Iris pigment epithelial cell (primary cell): ENCODE measurements at places on chromosomes 6 and 20.
A peak's percentile ranks its signal among the peaks of the same experiment; 100 is the strongest.

- DNase-seq, result peak; percentile 76
Observed at GRCh38 chr6:27752038-27752885, 159.9 kb downstream of the OR2B2 start.

- no peak for DNase-seq
Observed at GRCh38 chr6:143677577-143677890, 231 bp upstream of the PHACTR2 start.

DNA sequence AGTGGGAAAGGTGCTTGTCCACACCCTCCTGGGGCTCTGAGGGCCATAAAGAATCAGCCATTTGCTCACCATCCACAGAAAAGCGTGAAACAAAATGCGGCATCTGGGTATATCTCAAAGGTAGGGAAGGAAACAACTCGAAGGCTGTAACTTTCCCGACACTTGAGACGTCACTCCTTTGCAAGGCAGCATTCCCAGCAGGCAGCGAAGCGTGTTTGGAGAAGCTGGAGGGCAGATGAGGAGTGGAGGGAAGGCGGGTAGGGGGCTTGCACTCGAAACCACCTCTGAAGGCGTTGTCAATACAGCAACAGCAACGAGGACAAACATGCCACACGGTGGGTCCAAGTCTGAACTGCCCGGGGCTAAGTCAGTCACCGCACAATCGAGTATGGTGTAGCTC, 98.4 kb downstream of the FOXC1 start:
- DNase-seq, result no peak

DNA sequence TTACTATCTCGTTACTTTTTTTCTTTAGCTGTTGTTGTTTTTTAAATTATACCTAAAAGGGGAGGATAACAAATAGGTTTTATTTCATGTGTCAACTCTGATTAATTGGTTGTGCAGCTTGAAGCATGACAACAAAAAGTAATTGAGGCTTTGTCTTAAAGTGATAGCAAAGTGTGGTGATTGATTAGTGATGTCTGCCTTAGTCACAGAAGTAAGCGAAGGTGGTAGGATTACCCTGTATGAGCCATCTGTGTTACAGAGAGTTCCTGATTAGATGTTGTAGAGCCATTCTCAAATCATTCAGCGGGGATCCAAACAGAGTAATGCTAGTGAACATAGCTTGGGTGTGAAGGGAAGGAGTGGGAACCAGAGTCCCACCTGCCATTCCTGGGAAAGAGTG, 14.4 kb upstream of the MRPS10 start:
- no peak for DNase-seq

DNA sequence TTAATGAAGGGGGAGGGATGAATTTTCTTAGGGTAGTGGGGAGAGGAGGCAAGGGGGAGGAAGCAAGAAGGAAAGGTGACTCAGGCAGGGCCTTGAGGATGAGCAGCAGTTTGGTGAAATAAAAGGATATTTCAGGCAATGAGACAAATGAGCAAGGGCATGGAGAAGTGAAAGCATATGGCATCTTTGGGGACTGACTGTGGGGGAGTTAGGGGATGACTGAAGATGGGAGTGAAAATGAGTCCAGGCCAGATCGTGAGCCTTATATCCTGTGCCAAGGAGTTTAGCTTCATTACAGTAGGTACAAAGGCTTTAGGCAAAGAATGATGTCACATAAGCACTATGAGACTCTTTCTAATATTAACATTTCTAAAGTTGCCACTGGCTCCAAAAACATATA, 51.9 kb downstream of the ILRUN start:
- DNase-seq, result peak; percentile 17

- DNase-seq, result no peak
Observed at GRCh38 chr6:3490625-3490980, 33.8 kb upstream of the SLC22A23 start.

GRCh38 chr20:38985603-38986170, 23.5 kb downstream of the DHX35 start:
- peak; percentile 74 for DNase-seq

GRCh38 chr6:11710311-11710761, 68.3 kb downstream of the ADTRP start:
- peak; percentile 9 for DNase-seq

- peak; percentile 62 for DNase-seq
Observed at GRCh38 chr6:26097268-26097875, 10.1 kb downstream of the HFE start.

DNA sequence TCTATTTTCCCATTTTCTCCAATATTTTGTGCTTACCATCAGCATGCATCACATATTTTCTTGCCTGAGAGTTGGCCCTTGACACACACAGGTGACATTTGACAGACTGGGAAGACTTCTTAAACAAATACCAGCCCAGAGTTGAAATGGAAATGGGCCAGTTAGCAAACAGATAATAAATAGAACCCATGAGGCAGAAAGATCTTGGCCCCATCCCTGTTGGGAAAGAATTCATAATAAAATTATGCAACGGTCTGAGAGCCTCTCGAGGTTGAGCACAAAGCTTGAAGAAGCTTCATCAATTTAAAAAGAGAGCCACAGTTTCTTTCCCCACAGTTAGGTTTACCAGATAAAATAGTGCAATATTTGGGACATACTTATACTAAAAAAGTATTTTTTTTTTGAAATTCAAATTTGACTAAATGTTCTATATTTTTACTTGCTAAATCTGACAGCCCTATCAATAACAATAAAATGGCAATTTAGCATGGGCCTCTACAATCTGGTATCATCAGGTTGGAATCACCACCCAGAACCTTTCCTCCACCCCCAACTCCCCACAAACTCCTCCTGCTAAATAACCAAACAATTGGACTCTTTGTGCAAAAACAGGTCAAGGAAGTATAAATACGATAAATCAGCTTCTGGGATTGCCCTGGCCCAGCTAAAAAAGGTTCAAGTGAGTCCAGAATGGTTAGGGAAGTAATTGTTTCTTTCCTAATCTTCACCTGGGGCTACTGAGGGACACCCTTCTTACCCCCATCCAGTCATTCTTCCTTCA, 129.8 kb downstream of the CD164 start:
- DNase-seq, result no peak

- peak; percentile 60 for DNase-seq
Observed at GRCh38 chr6:136037876-136038460, 186.5 kb downstream of the PDE7B start.

DNA sequence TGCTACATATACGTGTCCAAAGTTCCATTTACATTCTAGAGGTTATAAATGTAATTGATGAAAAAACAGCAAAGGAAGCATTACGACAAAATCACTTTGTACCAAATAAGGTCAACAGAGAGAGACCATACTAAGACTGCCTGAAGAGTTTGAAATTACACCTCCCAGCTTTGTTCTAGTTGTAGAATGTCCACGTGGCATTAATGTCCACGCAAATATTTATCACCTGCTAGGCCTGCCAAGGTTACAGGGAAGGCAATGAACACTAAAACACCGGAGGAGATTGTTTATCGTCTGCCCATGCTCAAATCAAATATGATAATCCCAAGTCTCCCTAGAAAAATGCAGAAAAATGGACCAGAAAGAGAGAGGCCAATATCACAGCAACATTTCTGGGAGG, 6.2 kb downstream of the RALGAPA2 start:
- no peak for DNase-seq

GRCh38 chr20:17530153-17530552, 1.0 kb downstream of the BFSP1 start:
- DNase-seq, result no peak

- no peak for DNase-seq
Observed at GRCh38 chr6:7254980-7255835, 57.8 kb downstream of the SSR1 start.

GRCh38 chr6:95230071-95230740, 347.1 kb upstream of the MANEA start:
- DNase-seq, result peak; percentile 60

GRCh38 chr6:30682143-30683117, 4.0 kb downstream of the PPP1R18 start:
- DNase-seq, result peak; percentile 93

DNA sequence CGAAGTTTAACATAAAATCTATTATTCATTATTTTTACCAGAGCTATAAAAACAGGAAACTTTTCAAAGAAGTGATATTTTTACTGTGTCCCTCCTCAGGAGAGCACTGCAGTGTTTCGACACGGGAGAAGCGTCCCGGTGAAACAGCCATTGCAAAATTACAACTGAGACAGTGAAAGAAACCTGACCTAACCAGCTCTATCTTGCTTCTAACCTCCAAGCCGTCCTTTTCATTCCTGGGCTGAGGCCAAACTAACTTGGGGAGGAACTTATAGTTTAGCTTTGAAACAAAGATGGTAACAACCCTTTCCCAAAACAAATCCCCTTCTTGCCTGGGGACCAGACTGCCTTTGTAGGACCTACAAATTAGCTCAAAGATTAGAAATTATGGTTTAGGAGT, 79.2 kb downstream of the WDR27 start:
- peak; percentile 80 for DNase-seq

DNA sequence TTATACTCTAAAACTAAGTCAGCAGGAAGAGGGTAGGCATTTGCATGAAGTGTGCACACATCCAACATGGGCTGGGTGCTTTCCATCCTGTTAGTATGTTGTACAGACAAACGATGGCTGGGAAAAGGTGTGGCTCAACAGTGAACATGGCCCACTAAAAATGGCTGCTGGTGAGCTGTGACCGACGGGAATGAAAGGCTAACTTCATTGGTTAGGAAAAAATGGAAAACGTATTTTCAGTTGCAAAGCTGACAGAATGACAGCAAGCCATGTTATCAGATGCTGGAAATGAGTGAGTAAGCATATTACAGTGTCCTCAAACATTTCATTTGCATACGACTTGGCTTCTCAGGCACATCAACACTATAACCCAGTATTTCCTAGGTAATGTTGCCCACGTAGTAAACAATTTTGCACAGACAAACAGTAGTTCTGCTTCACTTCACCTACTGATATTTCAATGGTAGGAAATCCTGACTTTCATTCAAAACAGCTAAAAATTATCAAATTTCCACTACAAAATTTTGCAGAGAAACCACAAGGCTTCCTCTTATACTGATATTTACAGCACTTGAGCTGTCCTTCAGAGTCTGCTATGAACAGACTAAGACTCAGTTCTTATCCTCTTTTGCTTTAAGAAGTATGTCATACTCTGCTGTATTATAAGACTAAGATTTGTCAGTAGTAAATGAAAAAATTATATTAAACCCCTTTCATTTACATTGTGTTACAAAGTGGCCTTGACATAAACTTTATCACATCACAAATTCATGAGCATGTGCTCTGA, 98.9 kb downstream of the IRF4 start:
- no peak for DNase-seq

GRCh38 chr6:34834789-34835518, 43.1 kb downstream of the BLTP3A start:
- peak; percentile 91 for DNase-seq

DNA sequence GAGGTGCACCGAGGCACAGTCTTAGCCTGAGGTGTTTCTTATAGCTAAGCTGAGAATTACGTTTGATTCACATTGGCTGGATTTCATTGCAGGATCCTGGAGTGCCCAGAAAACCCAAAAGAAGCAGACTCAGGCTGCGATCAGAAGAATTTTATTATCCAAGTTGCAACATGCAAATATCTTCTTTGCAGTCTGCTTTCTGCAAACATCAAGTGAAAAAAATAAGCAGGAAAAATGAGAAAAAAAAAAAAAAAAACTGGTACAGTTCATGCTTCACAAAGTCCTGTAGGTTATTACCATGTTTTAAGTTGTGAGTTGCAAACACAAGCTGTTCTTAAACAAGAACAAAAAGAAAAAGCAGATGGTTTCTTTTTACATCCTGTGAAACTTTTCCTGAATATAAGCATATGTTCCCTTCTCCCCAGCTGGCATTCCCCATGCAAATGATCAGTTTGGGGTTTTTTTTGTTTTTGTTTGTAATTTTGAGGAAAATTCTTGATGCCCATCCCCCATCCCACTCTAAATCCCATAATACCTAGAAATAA, 349.0 kb downstream of the CBLN4 start:
- no peak for DNase-seq

GRCh38 chr6:127222418-127222817, 44.2 kb upstream of the RNF146 start:
- DNase-seq, result no peak

DNA sequence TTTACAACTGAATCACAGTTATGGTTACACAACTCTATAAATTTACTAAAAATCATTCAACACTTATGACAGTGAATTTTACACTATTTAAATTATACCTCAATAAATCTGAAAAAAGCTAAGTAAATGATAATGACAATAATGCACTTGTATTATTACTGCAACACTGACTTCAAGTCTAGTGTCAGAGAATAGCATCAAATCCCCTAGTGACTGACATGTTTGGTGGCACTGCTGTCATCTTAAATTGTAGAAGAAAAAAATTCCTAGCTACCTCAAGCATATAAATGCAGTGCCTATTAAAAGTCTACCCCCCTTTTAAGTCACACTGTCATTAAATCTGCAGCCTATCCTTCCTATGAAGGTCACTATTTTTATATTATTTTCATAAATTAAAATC, 189.4 kb upstream of the RUNX2 start:
- DNase-seq, result no peak

- no peak for DNase-seq
Observed at GRCh38 chr20:61146023-61146422, 106.0 kb upstream of the CDH4 start.

DNA sequence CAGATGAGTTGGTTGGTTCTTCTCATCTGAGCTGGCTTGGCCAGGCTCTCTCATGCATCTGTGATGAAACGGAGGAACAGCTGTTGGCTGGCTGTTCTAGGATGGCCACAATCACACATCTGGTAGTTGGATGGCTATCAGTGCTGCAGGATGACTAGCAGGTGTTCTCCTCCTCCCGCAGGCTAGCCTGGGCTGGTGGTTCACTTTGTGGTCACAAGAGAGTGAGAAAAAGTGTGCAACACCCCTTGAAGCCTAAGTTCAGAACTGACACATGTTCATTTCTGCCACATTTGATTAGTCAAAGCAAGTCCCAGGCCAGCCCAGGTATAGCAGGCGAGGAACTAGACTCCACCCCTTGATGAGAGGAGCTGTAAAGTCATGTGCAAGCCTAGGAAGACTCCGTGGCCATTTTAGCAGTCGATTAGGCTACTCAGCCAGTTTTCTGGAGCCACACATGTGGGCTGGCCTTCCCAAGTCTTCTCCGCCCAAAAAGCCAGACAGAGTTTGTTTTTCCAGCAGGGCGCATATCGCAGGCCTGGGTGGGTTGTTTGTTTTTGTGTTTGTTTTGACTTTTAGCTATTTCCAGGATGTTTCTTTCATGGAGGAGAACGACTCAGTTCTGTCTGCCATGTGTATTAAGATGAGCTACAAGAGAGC, 120.8 kb downstream of the ISM1 start:
- DNase-seq, result no peak

GRCh38 chr20:63735859-63736718, at the start of gene LIME1:
LIME1 (plus strand) TSS chr20:63736664; CDS start chr20:63737550, 886 bp downstream.
- DNase-seq, result no peak

DNA sequence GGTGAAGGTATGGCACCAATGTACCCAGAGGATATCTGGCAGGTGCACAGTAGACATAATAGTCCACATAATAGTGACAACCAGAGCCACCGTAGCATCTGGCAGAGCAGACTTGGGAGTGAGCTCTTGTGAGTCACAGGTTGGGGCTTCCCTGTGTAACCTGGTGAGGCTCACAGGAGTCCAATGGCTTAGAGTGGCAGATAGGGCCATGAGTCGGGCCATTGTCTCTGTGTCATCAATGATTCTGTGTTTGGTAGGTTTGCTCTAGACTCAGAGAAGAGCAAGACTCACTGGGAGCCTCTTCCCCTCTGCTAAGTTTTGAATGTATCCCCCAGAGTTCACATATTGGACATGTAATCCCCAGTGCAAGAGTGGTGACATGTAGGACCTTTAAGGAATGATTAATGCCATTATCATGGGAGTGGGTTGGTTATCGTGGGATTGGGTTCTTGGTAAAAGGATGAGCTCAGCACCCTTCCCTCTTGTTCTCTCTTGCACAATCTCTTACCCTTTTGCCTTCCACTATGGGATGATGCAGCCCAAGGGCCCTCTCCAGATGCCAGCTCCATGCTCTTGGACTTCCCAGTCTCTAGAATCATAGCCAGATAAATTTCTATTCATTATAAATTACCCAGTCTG, 22.6 kb upstream of the SIRPA start:
- no peak for DNase-seq
